ENCODE measurements at places on chromosomes 4 and X.
A peak's percentile ranks its signal among the peaks of the same experiment; 100 is the strongest.

DNA sequence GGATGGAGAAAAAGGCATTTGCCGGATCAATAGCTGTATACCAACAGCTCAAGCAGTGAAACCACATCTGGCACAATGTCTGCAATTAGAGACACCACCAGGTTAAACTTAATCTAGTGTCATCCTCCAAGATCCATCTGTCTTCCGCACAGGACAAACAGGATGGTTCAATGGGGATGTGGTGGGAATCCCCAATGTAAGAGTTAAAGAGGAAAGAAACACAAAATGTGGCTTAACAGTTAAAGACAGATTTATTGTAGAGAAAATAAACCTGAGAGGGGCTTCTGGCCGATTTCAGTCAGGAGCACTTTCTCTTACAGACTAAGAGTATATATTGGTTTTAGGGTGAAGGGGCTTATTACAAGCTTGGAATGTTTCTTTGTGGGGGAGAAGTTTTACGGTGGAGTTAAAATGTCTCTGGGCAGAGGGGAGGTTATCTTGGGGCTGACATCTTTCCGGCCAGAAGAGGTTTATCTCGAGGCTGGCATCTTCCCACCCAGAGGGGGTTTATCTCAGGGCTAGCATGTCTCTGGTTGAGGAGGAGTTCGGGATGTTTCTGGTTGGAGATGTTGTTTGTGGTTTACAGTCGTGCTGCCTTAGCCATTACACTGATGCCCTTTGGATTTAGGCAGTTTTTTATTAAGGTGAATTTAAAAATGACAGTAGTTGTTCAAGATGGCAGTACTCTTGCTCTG, 61.7 kb downstream of the KANTR start:
- no peak for DNase-seq

- DNase-seq, result no peak
These were observed 98.3 kb upstream of the CXXC4 start for GRCh38 chr4:104593019-104593418.

DNA sequence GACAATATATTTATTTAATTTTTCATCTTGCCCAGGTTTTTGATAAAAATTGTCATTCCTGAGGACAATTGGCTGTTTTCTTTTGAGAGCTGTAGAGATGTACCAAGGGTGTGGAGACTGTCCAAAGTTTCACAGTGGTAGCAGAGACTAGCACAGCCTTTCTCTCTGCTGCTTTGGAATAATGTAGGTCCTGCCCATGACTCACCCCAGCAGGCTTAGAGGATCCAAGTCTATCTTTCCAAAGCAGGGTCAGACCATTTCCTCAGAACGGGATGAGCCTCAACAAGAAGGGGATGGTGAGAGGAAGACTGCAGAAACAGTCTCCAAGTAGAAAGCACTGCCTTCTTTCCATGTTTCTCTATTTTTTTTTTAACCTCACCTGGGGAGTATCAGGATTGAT, 131.5 kb upstream of the RPL34 start:
- DNase-seq, result no peak

GRCh38 chr4:98517218-98518021, 141.0 kb downstream of the TSPAN5 start:
- DNase-seq, result no peak

GRCh38 chr4:77432717-77433417, 172.8 kb upstream of the CXCL13 start:
- DNase-seq, result no peak

DNA sequence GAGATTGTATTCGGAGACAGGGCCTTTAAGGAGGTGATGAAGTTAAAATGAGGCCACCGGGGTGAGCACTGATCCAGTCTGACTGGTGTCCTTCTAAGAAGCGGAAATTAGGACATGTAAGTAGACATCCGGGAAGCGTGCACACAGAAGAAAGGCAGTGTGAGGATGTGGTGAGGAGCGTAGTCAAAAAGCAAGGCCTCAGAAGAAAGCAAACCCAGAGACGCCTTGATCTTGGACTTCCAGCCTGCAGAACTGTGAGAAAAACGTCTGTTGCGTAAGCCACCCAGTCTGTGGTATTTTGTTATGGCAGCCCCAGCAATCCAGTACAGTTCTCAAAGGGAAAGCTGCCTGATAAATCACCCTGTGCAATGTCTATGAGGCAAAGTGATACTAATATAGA, 153.5 kb downstream of the KCNIP4 start:
- DNase-seq, result no peak

DNA sequence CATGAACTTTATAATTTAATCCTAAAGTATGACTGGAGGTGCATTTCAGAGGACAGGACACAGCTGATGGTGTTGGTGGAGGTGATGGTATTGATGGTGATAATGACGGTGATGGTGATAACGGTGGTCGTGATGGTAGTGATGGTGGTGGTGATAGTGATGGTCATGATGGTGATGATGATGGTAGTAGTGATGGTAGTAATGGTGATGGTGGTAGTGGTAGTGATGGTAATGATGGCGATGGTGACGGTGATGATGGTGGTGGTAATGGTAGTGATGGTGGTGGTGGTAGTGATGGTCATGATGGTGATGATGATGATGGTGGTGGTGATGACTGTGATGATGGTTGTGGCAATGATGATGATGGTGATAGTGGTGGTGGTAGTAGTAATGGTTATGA, 40.4 kb downstream of the SLC2A9 start:
- DNase-seq, result no peak

GRCh38 chr4:107299646-107300045, 263.5 kb upstream of the DKK2 start:
- no peak for DNase-seq

GRCh38 chrX:132015875-132016274, 7.2 kb upstream of the STK26 start:
- no peak for DNase-seq

DNA sequence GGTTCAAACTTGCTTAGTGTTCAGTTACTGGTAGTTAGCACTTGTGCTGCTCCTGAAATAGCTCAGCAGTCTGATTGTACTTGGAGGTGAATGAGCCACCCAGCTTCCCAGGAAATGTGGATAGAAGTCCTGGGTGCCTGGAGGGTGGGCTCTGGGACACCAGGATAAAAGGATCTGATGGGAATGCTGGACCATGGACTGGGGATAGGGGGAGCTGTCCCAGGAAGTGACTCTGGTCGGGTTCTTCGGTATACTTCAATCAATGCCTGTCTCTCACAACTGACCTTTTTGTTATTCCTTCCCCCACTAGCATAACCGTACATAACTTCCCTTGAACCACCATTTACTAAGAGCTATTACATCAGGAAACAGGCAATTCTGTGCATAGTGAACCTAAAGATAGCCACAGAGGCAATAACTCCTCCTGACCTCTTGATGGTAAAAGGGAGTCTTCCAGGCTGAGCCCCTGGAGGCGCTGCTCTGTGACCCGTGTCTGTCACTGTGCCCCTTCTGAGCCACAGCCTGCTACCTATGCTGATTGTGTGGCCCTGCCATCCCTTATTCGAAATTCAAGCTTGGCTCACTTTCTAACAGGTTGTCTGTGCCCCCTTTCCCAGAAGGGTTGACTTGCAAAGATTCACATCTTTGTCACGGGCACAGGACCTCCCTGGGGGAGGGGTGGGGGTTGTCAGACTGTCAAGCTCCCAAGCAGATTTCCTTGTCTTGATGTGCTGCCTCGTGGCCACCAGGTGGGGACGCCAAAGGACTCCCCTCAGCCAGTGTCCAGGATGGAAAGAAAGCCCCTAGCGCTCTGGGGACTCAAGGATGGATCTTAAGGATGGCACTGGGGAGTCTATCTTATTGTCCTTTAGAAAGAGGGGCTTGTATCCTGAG, 24.5 kb upstream of the WDR1 start:
- DNase-seq, result no peak

DNA sequence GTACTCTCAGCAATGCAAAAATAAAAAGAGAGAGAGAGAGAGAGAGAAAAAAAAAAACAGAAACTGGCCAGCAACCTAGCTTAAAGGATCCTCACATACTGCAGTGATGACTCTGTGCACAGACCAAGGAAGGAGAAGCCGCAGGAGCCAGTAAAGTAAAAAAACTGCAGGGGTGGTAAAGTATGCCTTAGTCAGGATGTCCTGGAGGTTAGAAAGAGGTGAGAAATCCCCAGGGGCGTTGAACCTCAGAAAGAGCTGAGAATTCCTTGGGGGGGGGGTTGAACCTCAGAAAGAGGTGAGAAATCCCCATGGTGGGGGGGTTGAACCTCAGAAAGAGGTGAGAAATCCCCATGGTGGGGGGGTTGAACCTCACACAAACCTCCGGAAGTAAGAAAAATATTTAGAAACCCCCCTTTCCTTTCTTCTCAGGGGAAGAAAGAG, 48.0 kb downstream of the MAGEA9 start:
- no peak for DNase-seq

GRCh38 chr4:188728359-188728758, 589.1 kb downstream of the TRIML1 start:
- no peak for DNase-seq

GRCh38 chr4:174663216-174663615, 140.9 kb upstream of the HPGD start:
- no peak for DNase-seq

GRCh38 chr4:54513204-54513603, 144.6 kb upstream of the KIT start:
- DNase-seq, result no peak

DNA sequence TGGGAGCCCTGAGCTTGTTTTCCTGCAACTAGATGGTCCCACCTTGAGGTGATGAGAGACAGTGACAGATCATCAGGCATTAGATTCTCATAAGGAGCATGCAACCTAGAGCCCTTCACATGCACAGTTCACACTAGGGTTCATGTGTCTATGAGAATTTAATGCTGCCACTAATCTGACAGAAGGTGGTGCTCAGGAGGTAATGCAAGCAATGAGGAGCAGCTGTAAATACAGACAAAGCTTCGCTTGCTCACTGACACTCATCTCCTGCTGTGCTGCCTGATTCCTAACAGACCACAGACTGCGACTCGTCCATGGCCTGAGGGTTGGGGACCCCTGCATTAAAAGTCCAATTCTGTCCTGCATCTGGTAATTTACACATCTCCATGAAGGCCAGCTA, 141.6 kb downstream of the KCNIP4 start:
- no peak for DNase-seq

DNA sequence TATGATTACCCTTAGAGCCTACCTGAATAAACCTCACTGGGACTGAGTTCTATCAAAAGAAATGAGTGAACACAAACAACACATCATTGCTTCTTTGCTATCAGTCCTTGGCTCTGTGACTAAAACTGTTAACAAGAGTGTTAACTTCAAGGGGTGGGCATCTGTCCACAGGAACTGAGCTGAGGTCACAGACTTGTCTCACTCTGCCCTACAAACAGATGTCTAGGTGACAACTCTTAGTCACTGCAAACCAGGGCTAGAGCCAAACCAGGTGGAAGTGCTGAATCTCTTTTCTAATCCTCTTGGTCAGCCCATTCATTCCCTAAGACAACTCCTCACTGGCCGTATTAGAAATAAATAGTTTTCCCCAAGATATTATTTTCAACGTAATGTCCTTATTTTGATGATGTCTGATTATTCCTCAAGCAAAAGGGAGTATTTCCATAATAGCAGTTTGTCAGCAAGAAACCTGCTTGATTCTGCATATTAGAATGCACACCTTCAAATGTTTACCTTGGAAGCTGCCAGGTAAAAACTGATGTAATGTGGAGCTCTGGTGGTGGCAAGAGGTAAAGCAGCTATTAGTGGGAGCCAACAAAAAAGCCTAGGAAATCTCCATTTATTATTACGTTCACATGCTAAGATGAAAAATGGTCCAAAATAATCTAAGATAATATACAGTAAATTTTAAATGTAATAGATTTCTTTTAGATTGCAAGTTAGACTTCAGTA, 4.0 kb downstream of the COL25A1 start:
- no peak for DNase-seq

DNA sequence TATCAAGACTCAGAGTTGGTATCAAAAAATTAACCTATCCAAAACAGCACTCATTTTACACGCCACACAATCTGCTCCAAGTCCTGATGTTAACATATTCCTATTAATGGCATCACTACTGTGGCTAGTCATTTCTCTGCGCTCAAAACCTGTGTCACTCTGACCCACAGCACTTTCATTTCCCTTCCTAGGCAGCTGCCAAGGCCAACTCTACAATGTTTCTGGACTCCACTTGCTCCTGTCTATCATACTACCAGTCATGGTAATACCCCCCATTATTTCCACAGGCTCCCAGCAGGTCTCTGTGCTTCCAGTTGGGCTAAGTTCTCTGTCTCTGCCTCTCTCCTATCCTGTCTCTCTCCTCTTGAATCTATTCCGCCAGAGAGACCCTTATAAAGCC, 323.6 kb downstream of the NR3C2 start:
- DNase-seq, result no peak

- no peak for DNase-seq
These were observed 9.0 kb upstream of the HNRNPD start for GRCh38 chr4:82382751-82383150.

- DNase-seq, result peak; percentile 40
These were observed 3.4 kb upstream of the USP53 start for GRCh38 chr4:119209077-119209476.

- DNase-seq, result no peak
These were observed 856.3 kb downstream of the RPA4 start for GRCh38 chrX:97740044-97740443.

- DNase-seq, result no peak
These were observed 492.1 kb upstream of the SMIM31 start for GRCh38 chr4:164261831-164262230.

- no peak for DNase-seq
These were observed 29.1 kb upstream of the BCORL1 start for GRCh38 chrX:129953334-129953648.

DNA sequence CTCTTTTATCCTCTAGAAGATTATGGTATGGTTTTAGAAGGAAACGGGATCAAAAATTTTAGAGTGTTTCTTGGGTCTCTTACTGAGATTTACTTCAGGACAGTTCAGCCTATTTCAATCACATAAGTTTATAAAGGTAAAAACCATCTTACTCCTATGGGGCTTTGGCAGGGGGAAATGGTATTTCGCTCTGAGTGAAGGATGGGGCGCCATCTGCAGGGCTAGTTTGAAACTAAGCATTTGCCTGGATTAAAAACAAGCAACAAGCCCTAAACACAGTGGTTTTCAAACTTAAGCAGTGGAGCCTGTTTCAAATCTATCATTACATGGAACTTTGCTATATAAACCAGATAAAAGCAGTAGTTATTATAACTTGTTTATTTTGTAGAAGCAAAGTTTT, 361.5 kb upstream of the FMR1 start:
- no peak for DNase-seq

- DNase-seq, result no peak
These were observed 614.0 kb upstream of the LCORL start for GRCh38 chr4:18635531-18635930.

- DNase-seq, result no peak
These were observed 922.0 kb downstream of the NLGN4X start for GRCh38 chrX:5306654-5307121.

DNA sequence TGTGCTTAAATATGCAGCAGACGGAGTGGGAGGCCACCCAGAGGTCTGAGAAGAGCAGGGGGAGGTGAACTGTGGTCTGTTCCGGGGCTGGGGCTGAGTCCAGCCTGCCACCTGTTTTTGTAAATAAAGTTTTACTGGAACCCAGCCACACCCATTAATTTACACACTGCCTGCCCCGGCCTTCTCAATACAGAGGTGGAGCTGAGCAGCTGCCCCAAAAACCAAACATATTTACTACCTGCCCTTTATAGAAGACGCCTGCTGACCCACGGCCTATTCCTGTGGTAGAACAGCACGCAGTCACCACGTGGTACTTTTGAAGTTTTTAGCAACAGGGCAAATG, 45.9 kb downstream of the FGFRL1 start:
- DNase-seq, result no peak

- no peak for DNase-seq
These were observed 87.0 kb downstream of the EFNB1 start for GRCh38 chrX:68915778-68916177.
